ENCODE measurements at places on chromosomes 6 and 20. TPM values are rescaled to one million over a fixed set of nuclear protein-coding genes. Genes with fewer than 3 reads are reported as not detected.

GRCh38 chr6:13908955-13909381 lies 15.8 kb upstream of the RNF182 start:
- H3K4me3 ChIP-seq, result no peak overlapping the region
- peak; percentile 89 for DNase-seq
- H3K36me3 ChIP-seq, result no peaks in the 10 kb centered on the region
- H3K27ac ChIP-seq, result no peak overlapping the region
- no peaks in the 10 kb centered on the region for H3K27me3 ChIP-seq

DNA sequence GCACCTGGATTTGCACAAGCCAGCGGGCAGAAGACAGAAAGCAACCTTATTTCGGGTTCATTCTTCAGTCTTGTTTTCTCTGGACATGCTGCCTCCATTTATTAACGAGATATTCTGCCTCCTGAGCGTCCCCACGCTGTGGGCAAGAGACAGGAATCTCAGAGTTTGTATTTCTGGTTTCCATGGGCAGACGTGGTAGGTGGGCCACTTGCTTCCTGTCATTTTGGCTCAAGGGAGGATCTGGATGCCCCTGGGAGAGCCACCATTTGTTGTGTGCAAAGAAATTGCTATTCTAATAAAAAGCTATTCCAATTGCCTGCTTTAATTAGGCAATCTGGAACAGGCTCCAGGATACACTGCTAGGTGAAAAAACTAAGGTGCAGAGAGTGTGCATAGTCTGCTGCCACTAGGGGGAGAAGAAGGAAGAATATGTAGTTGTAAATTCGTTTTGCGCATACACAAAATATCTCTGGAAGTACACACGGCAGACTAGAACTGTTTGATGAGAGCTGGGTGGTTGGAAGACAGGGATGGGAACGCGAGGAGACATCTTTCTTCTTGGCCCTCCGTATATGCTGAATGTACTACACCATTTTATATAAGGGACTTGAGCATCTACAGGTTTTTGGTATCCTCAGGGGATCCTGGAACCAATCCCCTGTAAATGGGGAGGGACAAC lies 30.1 kb upstream of the SLC16A10 start:
- H3K4me3 ChIP-seq, result no peak overlapping the region
- no peaks in the 10 kb centered on the region for H3K27me3 ChIP-seq
- H3K4me1 ChIP-seq, result no peaks in the 10 kb centered on the region
- H3K36me3 ChIP-seq, result no peaks in the 10 kb centered on the region
- no peak for DNase-seq

DNA sequence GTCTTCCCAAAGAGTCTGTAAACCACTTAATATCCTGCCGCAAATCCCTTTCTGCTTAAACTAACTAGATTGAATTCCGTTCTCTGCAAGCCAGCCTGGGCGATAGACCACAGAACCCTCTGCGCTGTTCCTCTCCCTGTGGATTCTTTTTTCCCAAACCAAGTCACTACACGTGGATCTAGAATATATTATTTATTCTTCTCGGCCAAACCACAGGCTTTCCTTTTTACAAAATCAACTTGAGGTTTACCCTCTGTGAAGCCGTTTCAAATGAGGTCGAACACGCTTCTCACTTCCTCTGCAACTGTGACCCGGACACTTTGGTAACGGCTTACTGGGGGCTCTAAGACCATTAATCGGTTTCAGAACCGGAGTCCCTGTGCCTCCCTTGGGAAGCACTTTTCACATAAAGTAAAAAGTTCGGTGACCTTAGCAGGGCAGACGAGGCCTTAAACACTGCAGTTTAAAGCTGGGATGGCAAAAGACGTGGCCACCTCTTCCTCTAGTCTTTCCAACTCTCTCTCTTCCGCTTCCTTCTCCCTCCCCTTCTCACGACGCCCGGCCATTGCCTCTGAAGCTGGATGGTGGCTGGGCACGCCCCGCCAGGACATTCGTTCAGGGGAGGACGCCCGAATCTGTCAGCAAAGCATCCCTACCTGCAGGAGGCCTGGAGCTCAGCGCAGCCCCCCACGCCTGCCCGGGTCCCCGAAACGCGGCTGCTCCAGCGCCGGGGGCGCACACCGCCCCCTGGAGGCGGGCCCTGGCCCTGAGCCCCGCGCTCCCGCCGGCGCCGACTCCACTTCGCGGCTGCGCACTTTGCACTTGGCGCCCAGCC lies 55.0 kb upstream of the FOXC1 start:
- peaks cover 12% of the 10 kb centered on the region for H3K4me1 ChIP-seq
- H3K36me3 ChIP-seq, result no peaks in the 10 kb centered on the region
- peak overlapping the region; percentile 51 for H3K4me3 ChIP-seq
- no peak for DNase-seq

- no peak overlapping the region for H3K4me3 ChIP-seq
- no peaks in the 10 kb centered on the region for H3K27me3 ChIP-seq
- H3K4me1 ChIP-seq, result no peaks in the 10 kb centered on the region
- peaks cover 35% of the 10 kb centered on the region for H3K36me3 ChIP-seq
- no peak overlapping the region for H3K27ac ChIP-seq
Observed at GRCh38 chr6:152232501-152233151, 404.5 kb downstream of the SYNE1 start.

DNA sequence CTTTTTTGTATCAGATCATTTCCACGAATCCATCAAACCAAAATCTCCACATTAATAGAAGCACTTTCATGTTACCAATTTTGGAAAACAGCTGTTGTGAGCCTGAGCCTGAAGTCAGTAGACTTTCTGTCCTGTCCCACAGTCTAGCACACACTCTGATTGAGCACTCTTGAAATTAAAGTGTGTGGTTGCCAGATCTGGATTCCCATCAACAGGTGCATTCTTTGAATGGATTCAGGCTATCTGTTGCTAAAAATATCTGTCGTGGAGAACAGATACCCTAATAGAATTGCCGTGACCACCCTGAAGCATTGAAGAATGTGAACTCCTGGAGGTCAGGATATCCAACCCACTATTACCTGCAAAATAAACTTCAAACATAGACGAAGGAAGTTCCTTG lies 73.3 kb downstream of the TFAP2A start:
- no peaks in the 10 kb centered on the region for H3K4me1 ChIP-seq
- no peak overlapping the region for H3K27ac ChIP-seq
- H3K36me3 ChIP-seq, result no peaks in the 10 kb centered on the region
- H3K27me3 ChIP-seq, result no peaks in the 10 kb centered on the region

DNA sequence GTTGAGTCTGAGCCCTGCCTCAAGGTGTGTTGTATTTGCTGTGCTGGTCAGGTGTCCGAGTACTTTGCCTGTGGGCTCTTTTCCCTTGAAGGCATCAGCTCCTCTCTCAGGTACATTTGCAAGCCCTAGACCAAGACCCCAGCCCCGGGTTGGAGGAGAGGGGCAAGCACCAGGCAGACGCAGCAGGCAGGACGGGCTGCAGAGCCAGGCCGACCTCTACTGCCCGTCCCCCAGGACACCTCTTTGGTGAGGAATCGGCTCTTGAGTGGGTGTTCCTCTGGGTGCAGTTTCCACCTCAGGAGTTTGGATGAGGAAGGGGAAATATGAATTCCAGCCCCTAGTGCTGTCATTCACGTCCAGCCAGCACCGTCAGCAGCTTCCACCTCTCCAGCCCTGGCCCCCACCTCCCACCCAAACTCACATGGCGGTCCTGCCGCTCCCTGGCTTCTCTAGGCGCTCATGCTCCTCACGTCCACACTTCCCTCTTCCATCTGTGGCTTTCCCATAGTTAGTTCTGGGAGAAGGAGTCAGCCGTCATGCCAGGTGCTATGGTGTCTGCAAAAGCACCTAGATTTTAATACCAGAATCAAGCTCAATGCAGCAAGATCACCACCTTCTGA lies 183.9 kb downstream of the DLL1 start:
- H3K4me1 ChIP-seq, result peaks cover 4% of the 10 kb centered on the region
- no peak overlapping the region for H3K27ac ChIP-seq
- no peaks in the 10 kb centered on the region for H3K36me3 ChIP-seq
- no peaks in the 10 kb centered on the region for H3K27me3 ChIP-seq
- H3K4me3 ChIP-seq, result no peak overlapping the region

- no peaks in the 10 kb centered on the region for H3K27me3 ChIP-seq
- H3K27ac ChIP-seq, result no peak overlapping the region
- peaks cover 53% of the 10 kb centered on the region for H3K36me3 ChIP-seq
- DNase-seq, result no peak
Observed at GRCh38 chr6:32171234-32171633, 4.7 kb downstream of the AGPAT1 start.

GGTLC1 gene
- not detected for total RNA-seq

C6orf58 gene
- not detected for total RNA-seq
